ENCODE measurements at places on chromosomes 5 and 9. TPM values are rescaled to one million over a fixed set of nuclear protein-coding genes. Genes with fewer than 3 reads are reported as not detected.

DNA sequence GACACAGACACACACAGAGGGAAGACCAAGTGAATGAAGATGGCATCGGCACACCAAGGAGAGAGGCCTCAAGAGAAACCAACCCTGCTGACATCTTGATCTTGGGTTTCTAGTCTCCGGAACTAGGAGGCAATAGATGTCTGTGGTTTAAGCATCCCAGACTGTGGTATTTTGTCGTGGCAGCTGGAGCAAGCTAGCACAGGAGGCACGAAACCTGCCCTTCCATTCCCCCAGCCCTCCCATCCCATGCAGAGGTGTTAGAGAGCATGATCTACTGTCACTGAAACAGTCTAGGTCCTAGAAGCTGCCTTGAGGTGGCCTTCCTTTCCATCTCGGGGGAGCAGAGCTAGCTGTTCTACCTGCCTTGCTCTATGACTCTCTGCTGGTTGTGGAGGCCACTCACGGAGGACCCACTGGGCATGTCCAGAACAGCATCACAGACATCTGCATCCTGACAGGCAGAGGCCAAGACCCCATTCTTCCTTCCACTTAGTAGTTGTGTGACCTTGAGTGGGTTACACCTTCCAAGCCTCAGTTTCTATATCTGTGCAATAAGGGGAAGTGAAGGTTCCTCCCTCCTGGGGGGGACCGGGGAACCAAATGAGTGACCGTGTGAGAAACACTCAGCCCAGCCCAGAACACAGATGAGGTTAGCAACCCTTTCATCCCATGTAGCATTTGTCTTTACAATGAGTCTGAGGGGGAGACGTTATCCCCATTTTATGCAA, 134.3 kb upstream of the BOD1 start:
- H3K27me3 ChIP-seq: no peaks in the 10 kb centered on the region
- H3K27ac ChIP-seq: no peak overlapping the region
- no peaks in the 10 kb centered on the region for H3K4me1 ChIP-seq

- no peak for DNase-seq
- H3K36me3 ChIP-seq: no peaks in the 10 kb centered on the region
- H3K27me3 ChIP-seq: no peaks in the 10 kb centered on the region
- no peak overlapping the region for H3K4me3 ChIP-seq
- H3K27ac ChIP-seq: no peak overlapping the region
Observed at GRCh38 chr5:157150995-157151394, 8.3 kb upstream of the MED7 start.

GRCh38 chr9:136656795-136657611, 5.7 kb upstream of the EGFL7 start:
- H3K36me3 ChIP-seq: no peaks in the 10 kb centered on the region
- H3K27ac ChIP-seq: peak overlapping the region; percentile 56
- no peak overlapping the region for H3K4me3 ChIP-seq
- DNase-seq: peak; percentile 45
- H3K27me3 ChIP-seq: no peaks in the 10 kb centered on the region

- H3K27ac ChIP-seq: no peak overlapping the region
- DNase-seq: no peak
- no peaks in the 10 kb centered on the region for H3K27me3 ChIP-seq
- no peaks in the 10 kb centered on the region for H3K36me3 ChIP-seq
- H3K4me1 ChIP-seq: no peaks in the 10 kb centered on the region
- H3K4me3 ChIP-seq: no peak overlapping the region
Observed at GRCh38 chr9:111659691-111660090, 1.7 kb upstream of the GNG10 start.

The PITX1 gene
- not detected for total RNA-seq

DNA sequence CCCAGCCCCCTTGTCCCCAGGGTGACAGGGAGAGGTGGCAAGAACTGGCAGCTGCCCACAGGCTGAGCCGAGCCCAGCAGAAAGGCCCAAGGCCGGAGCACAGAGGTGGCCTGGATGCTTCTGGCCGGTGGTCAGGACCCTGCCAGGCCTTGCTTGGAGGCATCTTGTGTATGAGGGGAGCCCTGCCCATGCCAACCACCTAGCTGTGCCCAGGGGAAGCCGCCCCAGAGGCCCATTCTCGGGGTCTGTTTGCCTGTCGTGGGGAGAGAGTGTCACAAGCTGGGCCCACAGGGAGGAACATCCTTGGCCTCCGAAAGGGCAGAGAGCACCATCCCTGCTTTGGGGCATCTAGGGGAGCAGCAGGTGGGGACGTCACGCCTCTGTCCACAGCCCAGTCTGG, 10.0 kb downstream of the NKD2 start:
- H3K4me3 ChIP-seq: no peak overlapping the region
- no peak overlapping the region for H3K27ac ChIP-seq
- H3K4me1 ChIP-seq: no peaks in the 10 kb centered on the region
- peak; percentile 9 for DNase-seq
- no peaks in the 10 kb centered on the region for H3K36me3 ChIP-seq

The PCDHGA11 gene
- total RNA-seq: 1.6 TPM

- no peak for DNase-seq
- no peak overlapping the region for H3K4me3 ChIP-seq
- no peak overlapping the region for H3K27ac ChIP-seq
Observed at GRCh38 chr5:23084815-23085214, 231.7 kb upstream of the CDH12 start.

- H3K27ac ChIP-seq: no peak overlapping the region
- H3K27me3 ChIP-seq: no peaks in the 10 kb centered on the region
- no peaks in the 10 kb centered on the region for H3K36me3 ChIP-seq
- DNase-seq: no peak
Observed at GRCh38 chr5:12217039-12217438, 312.8 kb upstream of the CTNND2 start.

DNA sequence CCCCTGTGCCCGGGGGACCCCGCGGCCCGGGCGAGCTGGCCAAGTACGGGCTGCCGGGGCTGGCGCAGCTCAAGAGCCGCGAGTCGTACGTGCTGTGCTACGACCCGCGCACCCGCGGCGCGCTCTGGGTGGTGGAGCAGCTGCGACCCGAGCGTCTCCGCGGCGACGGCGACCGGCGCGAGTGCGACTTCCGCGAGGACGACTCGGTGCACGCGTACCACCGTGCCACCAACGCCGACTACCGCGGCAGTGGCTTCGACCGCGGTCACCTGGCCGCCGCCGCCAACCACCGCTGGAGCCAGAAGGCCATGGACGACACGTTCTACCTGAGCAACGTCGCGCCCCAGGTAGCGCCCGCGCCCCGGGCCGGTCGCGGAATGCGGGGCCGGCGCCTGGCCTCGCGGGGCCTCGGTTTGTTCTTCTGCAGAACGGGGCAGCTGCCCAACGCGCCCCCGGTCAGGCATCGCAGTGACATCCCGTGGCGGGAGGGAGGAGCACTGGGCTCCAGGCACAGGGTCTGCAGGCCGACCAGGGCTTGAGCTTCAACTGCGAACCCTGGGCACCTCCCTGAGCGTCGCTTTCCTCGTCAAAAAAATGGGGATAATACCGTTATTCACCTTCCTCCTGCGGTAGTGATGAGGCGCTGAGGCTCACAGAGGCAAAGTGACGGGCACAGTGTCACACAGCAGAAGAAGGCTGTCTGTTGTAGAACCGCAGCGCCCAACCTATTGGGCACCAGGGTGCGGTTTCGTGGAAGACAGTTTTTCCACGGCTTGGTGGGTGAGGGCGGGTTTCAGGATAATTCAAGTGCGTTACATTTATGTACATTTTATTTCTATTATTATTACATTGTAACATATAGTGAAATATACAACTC, 777 bp downstream of the ENDOG start:
- peaks cover 12% of the 10 kb centered on the region for H3K36me3 ChIP-seq
- H3K4me1 ChIP-seq: no peaks in the 10 kb centered on the region
- peak overlapping the region; percentile 61 for H3K27ac ChIP-seq
- H3K4me3 ChIP-seq: peak overlapping the region; percentile 75
- H3K27me3 ChIP-seq: no peaks in the 10 kb centered on the region

DNA sequence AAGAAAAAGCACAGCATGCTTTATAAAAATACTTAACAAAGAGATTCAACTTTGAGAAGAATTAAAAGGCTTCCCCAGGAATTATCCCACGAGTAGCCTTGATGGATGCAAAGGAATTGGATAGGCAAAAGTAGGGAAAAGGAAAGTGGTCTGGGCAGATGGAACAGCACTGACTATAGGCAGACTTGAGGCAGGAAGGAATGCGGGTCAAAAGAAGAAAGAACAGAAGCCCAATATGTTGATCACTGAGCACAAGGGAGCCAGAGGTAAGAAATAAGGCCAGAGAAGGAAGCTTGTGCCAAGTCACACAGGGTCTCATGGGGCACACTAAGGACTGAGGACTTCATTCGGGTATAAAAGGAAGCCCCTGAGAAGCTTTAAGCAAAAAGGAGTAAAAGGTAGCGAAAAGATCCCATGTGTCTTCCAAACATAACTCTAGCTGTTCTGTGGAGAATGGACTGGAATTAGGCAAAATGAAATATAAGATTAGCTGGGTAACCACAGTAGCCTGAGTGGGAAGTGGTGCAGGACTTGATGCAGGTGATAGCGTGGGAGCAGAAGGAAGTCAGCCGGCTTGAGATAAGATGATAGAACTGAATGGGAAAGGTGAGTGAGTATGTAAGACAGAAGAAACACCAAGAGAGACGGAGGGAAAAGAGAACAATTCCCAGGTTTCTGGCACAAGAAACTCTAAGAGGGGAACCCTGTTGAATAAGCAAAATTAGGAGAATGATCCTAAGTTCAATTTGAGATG, 106.6 kb downstream of the DENND1A start:
- H3K27ac ChIP-seq: no peak overlapping the region
- no peaks in the 10 kb centered on the region for H3K36me3 ChIP-seq
- no peak for DNase-seq
- no peaks in the 10 kb centered on the region for H3K4me1 ChIP-seq
- no peaks in the 10 kb centered on the region for H3K27me3 ChIP-seq
- no peak overlapping the region for H3K4me3 ChIP-seq

- no peak overlapping the region for H3K27ac ChIP-seq
- no peaks in the 10 kb centered on the region for H3K27me3 ChIP-seq
- no peak overlapping the region for H3K4me3 ChIP-seq
- H3K4me1 ChIP-seq: no peaks in the 10 kb centered on the region
- DNase-seq: no peak
Observed at GRCh38 chr9:14887149-14887548, 23.1 kb downstream of the FREM1 start.

DNA sequence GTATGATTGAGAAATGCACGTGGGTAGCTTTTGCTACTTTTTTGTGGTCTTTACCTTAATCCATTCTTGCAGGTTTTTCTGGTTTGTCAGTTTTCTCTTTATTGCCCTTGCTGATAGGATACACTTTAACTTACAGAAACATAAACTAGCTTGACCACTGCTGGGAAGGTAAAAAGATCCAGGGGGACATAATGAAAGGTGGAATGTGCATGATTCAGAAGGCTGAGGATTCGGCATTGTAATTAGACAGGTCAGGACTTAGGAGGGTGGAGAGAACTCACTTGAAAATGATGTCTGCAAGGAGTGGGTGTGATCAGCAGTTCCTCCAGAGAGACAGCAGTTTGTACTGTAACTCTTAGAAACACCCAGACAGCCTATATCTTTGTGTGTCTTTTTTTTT, 19.8 kb upstream of the TXNDC8 start:
- H3K27ac ChIP-seq: no peak overlapping the region
- H3K36me3 ChIP-seq: no peaks in the 10 kb centered on the region
- H3K27me3 ChIP-seq: no peaks in the 10 kb centered on the region
- no peak overlapping the region for H3K4me3 ChIP-seq
- H3K4me1 ChIP-seq: no peaks in the 10 kb centered on the region
- DNase-seq: no peak

DNA sequence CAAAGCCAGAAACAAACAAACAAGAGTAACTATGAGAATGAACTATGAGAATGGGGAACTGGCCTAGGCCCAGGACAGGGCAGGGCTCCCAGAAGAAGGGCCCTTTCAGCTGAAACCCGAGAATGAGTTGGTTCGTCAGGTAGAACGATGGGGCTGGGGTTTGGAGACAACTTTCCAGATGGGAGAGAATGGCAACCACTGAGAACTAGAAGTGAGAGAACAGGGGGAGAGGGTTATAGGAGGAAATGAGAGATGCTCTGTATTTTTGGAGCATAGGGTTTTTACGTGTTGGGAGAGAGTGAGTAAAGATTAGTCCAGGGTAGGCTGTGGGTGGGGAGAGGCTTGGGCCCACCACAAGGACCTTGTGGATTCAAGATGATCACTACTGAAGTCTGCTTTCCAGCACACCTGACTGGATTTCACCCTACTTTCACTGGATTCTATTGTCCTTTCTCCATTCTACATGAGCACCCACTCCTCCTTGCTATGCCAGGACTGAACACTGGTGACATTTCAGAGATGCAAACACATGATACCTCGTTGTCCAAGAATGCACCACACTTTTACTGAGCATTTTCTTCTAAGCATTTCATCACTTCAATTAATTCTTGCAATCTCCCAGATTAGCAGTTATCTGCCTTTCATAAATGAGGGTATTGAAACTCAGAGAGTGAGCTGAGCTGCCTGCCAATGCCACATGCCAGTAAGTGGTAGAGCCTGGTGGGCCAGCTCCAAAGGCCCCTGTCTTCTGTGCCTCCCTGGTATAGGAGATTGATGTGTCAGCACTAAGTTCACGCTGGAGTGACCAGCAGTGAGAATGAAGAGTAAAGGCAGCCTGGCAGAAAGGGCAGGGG, 3.2 kb upstream of the TMEM268 start:
- DNase-seq: no peak
- no peak overlapping the region for H3K4me3 ChIP-seq
- H3K27me3 ChIP-seq: no peaks in the 10 kb centered on the region
- peak overlapping the region; percentile 10 for H3K27ac ChIP-seq

DNA sequence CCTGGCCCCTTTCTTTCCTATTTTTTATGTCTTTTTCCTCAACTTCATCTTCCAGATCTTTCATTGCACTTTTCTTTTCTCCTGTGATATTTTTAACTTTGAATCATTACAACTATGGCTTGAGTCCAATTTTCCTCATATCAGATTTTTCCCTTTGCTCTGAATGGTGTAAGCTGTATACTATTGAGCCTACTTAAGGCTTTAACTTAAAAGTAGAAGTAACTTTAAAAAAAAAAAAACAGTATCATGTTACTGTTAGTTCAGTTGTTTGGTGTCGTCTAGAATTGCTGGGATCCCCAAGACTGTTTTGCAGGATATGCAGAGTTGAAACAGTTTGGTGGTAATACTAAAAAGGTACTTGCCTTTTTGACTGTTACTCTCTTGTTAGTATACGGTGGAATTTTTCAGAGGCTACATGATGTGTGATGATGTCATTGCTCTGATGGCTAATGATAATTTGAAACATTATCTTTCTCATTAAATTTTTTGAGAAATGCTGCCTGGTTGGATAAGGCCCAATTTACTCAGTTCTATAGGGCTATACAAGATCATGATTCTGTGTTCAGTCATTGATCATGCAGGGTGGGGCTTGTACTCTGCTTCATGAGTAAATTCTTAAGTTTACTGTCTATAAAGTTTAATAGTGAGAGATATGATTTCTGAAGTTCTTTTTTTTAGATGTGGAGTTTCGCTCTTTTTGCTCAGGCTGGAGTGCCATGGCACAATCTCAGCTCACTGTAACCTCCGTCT, 8.8 kb downstream of the NAA35 start:
- DNase-seq: no peak
- peaks cover 4% of the 10 kb centered on the region for H3K36me3 ChIP-seq
- H3K27me3 ChIP-seq: no peaks in the 10 kb centered on the region
- no peaks in the 10 kb centered on the region for H3K4me1 ChIP-seq

Measured in right lobe of liver (tissue), 6 donors.